Right cardiac atrium (tissue), 5 donors: ENCODE measurements at places on chromosomes 6 and 20. TPM values are rescaled to one million over a fixed set of nuclear protein-coding genes. Genes with fewer than 3 reads are reported as not detected.
A peak's percentile ranks its signal among the peaks of the same experiment; 100 is the strongest.

DNA sequence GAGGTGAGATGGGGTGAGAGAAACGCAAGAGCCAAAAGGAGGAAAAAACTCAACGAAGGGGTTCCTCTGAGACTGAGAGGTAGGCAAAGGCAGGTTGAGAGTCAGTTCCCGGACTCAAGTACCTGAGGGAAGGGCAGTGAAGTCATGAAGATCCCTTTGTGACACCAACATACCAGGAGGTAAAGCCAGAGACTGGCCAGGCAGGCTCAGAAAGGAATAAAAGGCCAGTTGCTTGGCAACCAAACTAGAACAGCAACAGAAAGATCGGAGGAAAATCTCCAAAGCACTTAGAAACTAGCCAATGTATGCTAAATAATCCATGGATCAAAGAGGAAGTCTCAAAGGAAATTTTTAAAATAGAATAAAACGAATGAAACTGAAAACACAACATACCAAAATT is 209.8 kb upstream of the PROKR2 start:
- no peak for DNase-seq

AURKA gene
- 8.9 TPM for total RNA-seq

RBPJL gene
- total RNA-seq = not detected

DNA sequence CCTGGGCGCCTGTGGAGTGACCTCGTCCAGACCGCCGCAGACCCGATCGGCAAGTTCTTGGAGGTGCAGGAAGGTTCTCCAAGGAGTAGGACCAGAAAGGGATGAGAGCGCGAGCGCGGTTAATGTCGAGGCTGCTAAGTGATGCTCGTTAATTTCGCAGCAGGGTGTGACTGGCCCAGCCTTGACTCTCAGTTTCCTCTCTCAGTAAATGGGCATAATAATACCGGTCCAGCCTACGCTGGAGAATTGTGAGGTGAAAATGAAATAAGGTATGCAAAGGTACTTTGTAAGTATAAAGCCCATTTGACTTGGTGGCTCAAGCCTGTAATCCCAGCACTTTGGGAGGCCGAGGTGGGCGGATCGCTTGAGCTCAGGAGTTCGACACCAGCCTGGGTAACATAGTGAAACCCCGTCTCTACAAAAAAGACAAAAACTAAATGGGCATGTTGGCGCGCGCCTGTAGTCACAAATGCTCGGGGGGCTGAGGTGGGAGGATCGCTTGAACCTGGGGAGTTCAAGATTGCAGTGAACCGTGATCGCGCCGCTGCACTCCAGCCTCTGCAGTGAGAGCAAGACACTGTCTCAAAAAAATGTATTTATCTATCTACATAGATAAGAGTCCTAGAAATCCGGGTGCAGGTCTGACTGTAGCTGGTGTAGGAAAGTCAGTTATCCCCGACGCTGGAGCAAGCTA is 634 bp upstream of the BTBD9 start:
- no peak for DNase-seq

PBOV1 gene
- not detected for total RNA-seq

GRM1 gene
- 0.29 TPM for total RNA-seq

DNA sequence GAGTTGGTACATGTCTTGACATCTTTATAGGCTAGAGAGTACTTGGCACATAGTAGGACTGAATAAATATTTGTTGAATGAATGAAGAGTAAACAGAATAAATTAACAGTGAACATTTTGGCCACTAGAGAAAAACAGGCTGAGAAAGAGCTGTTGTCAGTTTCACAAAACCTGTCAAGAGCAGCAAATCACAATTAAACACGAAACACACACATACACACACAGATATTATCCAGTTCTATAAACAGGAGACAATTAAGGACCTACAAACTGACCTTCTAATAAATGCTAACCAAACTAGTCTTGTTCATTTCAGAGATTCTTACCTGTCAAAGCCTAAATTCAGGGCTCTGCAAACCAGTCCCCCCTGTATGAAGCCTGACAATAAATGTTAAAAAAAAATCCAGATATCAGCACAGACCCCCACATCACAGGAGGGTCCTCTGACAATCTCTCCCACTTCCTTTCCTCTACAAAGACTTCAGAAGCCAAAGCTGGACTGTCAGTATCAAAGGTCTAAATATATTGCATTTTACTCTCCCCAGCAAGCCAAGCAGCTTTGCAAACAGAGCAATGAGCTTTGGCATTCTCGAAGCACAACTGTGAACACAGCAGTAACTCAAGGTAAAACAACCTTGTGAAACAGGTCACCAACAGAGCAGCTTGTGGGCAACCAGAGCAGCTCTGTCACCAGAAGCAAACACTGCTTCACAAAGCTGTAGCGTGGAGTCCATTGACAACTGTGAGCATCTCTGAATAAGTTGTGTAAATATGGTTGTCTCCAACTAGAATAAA is 229.9 kb downstream of the TBXT start:
- no peak for DNase-seq

REM1 gene
- 2.9 TPM for total RNA-seq

DNA sequence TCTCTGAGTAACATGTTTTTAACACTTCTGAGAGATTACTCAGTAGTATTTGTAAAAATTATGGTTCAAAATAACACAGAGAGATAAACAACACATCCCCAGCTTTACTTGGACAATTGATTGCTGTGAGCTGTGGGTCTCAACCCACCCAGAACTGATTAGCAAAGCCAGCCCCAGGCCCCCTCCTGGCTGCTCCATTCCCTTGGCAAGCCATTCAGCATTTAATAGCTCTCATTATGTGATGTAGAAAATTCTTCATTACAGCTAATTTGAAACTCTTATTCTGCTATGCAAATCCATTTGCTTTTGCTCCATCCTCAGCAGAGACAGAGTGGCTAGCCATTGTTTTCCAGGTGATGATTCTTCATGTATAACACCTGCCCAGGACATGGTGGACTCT is 16.6 kb upstream of the SIRT5 start:
- DNase-seq = no peak

PERP gene
- total RNA-seq = 44.6 TPM

GRCh38 chr6:47298475-47298874 is 11.2 kb downstream of the TNFRSF21 start:
- no peak for DNase-seq

ANKRD66 gene
- not detected for total RNA-seq

- DNase-seq = no peak
These were observed 23.3 kb upstream of the UST start for GRCh38 chr6:148723484-148723883.

- no peak for DNase-seq
These were observed 31.3 kb downstream of the KCNK5 start for GRCh38 chr6:39197922-39198500.

PSORS1C2 gene
- total RNA-seq = not detected

WFDC12 gene
- not detected for total RNA-seq

GRCh38 chr6:152552616-152553209 is 84.4 kb downstream of the SYNE1 start:
- DNase-seq = peak; percentile 65

GGT7 gene
- 18.3 TPM for total RNA-seq

DNA sequence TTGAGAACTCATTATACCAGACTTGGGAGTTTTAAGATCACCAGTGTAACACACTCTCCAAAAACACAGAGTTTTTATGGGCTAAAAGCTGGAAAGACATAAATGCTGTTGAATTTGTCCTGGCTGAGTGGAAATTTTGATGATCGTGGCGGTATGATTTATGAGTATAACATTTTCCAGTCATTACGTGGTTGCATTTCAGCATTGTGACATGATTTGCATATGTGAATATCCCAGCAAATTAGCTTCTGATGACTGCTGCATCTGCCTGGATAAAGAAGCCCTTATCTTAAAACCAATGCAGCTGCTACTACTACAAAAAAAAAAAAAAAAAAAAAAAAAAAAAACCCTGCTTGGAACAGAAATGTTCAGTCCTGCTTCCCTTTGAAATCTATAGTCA is 850.9 kb downstream of the TFAP2A start:
- DNase-seq = no peak

HRH3 gene
- total RNA-seq = not detected

DNA sequence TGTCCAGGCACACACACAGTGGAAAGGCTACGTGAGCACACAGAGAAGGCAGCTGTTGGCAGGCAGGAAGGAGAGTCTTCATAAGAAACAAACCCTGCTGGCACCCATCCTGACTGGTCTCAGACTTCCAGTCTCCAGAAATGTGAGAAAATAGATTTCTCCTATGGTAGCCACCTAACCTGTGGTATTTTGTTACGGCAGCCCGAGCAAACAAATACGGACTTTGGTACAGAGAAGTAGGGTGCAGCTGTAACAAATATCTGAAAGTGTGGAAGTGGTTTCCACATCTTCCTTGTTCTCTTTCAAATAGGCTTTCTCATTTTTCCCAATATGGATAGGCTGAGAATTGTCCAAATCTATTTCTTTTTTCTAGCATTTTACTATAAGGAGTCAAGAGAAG is 94.6 kb downstream of the ADGB start:
- no peak for DNase-seq

MYLK2 gene
- 0.68 TPM for total RNA-seq

GRCh38 chr20:45440891-45441685 is 25.1 kb downstream of the PIGT start:
- no peak for DNase-seq

- DNase-seq = no peak
These were observed 58.2 kb downstream of the NEDD9 start for GRCh38 chr6:11174242-11174611.

DNA sequence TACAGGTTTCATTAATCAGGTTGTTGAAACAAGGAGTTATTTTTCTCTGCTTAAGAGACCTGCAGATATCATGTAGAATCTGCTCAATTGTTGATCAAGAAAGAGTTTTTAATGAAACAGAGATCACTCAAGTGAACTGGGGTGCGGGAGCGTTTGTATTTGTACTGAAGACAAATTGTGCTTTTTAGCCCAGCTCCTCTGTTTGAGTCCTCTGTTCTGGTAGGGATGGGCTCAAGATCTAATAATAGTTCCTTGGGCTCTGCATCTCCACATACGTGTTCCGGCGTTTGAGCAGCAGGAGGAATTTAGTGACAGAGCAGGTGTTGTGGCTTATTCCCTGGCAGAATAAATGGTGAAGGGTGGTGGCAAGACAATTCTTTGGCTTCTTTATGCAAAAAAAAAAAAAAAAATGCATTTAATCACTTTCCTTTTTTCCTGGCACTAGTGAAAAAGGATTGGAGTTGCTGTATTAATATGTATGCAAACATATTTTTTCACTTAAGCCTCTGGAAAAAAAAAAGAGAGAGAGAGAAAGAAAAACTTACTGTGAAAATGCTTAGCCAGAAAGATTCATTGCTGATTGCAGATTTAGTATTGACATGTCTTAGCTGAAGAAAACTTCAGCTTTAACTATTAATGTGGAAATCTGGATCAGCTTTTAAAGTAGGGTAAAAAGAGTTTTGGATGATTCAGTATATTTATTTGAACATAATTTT is 4.0 kb downstream of the CITED2 start:
- no peak for DNase-seq

- peak; percentile 25 for DNase-seq
These were observed 175.9 kb downstream of the SOX4 start for GRCh38 chr6:21769405-21769861.

- no peak for DNase-seq
These were observed 109.4 kb upstream of the KCNG1 start for GRCh38 chr20:51132279-51132678.

RAB5IF gene
- 64.2 TPM for total RNA-seq

- DNase-seq = no peak
These were observed 22.4 kb downstream of the TMC2 start for GRCh38 chr20:2558581-2559278.

- peak; percentile 96 for DNase-seq
These were observed 23.2 kb upstream of the FAM50B start for GRCh38 chr6:3825851-3826581.

SOX4 gene
- total RNA-seq = 4.8 TPM

- DNase-seq = no peak
These were observed 132.7 kb upstream of the LRFN2 start for GRCh38 chr6:40719671-40720374.

GRCh38 chr6:168272415-168273325 is 46.9 kb downstream of the DACT2 start:
- no peak for DNase-seq

APCDD1L gene
- total RNA-seq = 4.3 TPM

DNA sequence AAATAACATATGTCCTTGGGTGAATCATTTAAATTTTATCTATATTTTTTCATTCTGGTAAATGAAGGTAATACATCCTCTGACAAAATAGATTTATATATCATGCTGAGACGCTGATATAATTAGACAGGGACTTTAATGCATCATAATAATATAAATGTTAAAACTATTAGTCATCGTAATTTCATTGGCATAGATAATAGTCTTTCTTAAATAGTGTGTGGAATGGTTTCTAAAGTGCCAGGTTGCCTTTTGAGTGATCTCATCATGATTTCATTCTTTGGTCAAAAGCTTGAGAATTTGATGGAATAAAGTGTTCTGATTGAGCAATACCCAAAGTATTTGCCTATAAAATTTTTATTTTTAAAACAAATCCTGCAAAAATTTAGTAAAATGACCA is 43.2 kb upstream of the BMP5 start:
- no peak for DNase-seq

DNA sequence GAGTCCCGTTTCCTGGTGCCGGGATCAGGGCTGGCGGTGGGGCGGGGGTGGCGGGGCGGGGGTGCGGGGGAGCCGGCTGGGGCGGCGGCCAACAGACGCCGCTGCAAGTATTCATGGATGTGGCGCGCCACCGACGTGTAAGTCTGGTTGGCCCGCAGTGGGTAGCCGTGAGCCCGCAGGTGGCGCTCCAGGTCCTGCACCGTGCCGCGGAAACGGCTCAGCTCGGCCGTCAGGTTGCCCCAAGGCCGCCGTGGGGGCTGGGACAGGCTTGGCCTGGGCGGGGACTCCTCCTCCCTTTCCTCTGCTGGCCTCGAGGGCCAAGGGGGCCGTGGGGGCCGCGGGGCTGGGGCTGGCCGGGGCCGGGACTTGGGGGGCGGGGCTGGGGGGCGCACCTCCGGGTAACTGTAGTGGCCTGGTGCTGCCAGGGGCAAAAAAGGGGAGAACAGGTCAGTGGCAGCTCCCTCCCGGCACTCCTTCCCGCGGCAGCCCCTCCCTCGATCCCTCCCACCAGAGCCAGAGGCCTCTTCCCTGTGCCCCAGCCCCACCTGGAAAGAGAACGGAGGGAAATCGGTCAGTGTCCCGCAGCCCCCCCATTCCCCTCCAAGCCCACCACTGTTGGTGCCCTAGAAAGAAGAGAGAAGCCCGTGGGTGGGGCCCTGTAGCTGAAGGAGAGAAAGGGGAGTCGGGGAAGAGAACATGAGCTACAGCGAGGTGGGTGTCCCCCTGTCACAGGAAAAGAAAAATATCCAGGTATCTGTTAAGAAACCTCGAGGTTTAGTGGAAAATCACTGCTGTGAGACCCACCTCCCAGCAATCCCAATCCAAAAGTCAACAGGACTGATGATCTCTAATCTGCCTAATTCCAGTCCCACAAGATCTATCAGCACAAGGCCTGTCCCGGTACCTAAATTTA is 21.3 kb downstream of the TNXB start:
- DNase-seq = peak; percentile 95

- DNase-seq = peak; percentile 47
These were observed 97.9 kb upstream of the MTHFD1L start for GRCh38 chr6:150767571-150768018.
